Endothelial cell (in vitro differentiated cells): ENCODE measurements at places on chromosomes 1 and 21.

GRCh38 chr1:245652116-245652515 lies 497.3 kb downstream of the KIF26B start:
- H3K27me3 ChIP-seq, result peaks cover 3% of the 10 kb centered on the region
- H3K36me3 ChIP-seq, result peaks cover 3% of the 10 kb centered on the region
- no peak for DNase-seq
- no peak overlapping the region for H3K27ac ChIP-seq

DNA sequence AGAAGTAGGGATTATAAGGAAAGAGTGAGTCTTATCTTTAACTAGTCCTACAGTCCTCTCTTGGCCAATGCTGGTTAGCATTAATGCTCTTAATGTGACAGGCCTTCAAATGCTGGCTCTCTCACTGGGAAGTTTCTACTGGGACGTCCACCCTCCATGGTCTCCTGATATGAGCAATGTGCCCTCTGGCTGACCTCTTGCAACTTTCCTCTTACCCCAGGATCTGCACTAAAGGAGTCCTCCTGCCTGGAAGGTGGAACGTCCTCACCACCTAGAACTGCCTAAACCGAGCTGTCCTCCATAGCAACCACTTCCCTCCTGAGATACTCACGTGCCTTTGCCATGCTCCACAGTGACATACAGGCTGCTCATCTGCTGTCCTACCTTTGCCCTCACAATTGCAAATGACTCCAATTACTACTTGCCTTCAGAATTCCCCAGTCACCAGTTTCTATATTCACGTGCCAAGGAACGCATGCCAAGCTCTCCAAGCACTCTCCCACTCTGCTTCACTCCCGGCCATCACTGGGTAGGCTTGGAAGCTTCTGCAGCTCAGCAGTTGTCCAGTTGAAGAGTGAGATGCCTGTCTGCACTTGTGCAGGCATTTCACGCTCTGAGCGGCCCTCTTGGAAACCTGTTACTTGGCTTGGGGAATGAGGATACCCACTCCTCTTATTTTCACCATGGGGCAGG lies 404.7 kb downstream of the RRAGC start:
- H3K36me3 ChIP-seq, result no peaks in the 10 kb centered on the region
- H3K27ac ChIP-seq, result no peak overlapping the region
- no peak overlapping the region for H3K4me3 ChIP-seq
- peaks cover 7% of the 10 kb centered on the region for H3K27me3 ChIP-seq
- no peak for DNase-seq

GRCh38 chr1:8822373-8823294 lies 5.2 kb upstream of the RERE start:
- peaks cover 6% of the 10 kb centered on the region for H3K27me3 ChIP-seq
- H3K36me3 ChIP-seq, result no peaks in the 10 kb centered on the region
- H3K27ac ChIP-seq, result peak overlapping the region; percentile 92

DNA sequence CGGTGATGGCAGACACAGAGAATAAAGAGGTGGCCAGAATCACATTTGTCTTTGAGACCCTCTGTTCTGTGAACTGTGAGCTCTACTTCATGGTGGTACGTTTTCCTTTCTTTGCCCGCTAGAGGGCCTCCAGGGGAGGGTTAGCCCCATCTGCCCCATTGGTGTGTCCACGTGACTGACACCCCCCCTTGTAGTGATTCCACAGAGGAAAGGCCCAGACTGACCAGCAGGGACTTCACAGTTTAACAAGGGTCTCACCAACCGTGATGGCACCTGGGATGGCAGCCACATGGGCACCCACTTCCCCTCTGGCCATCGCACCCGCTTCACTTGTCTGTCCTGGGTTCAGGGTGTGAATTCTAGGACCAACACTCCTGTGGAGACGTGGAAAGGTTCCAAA lies 22.3 kb upstream of the SARS1 start:
- H3K4me1 ChIP-seq, result peaks cover 24% of the 10 kb centered on the region
- DNase-seq, result no peak
- no peak overlapping the region for H3K27ac ChIP-seq
- peaks cover 6% of the 10 kb centered on the region for H3K27me3 ChIP-seq
- no peak overlapping the region for H3K4me3 ChIP-seq

DNA sequence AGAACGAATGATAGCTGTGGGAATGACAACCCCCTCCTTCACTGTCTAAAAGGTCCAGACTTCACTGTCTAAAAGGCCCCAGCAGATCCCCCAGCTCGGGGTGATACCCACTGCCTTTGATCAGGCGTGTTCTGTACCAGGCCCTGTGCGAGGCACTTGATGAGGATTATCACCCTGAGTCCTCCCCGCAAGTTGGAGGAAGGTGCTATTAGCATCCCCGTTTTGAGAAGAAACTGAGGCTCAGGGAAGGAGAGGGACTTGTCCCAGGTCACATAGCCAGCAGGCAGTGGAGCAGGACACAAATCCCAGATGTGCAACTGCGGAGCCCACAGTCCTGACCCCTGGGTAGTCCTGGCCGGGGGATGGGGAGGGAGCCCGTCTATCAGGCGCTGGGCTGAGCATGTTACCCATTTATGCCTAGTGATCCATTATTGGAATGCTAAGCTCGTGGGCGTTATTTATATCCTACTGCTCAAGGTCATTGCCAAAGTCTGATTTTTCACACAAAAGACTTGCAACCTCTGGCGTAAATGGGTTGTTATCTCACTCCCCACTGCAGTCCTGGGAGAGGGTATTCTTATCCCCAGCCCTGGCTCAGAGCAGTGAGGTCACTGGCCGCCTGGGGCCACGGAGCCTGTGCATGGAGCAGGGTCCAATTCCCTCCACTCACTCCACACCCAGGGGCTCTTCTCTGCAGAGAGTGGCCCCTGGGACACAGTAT lies 722.2 kb downstream of the MATN1 start:
- H3K27me3 ChIP-seq, result peaks cover 2% of the 10 kb centered on the region
- no peaks in the 10 kb centered on the region for H3K4me1 ChIP-seq
- no peaks in the 10 kb centered on the region for H3K36me3 ChIP-seq
- H3K4me3 ChIP-seq, result no peak overlapping the region
- no peak for DNase-seq

DNA sequence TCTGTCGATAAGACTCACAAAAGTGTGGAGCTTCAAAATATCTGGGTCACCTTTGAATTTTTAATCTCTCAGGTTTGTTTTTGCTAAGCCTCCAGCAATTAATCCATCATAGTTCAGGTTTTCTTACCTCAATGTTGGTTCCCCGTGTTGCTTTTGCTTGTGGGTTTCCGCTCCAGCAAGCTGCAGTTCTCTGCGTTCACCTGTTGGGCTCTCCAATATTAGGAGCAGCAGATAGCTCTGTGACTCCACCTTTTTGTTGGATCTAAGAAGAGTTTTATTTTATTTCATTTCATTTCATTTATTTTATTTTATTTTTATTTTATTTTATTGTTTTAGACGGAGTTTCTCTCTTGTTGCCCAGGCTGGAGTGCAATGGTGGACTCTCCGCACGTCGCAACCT lies 335.5 kb downstream of the COL11A1 start:
- no peak for DNase-seq
- H3K27ac ChIP-seq, result no peak overlapping the region
- no peaks in the 10 kb centered on the region for H3K4me1 ChIP-seq

DNA sequence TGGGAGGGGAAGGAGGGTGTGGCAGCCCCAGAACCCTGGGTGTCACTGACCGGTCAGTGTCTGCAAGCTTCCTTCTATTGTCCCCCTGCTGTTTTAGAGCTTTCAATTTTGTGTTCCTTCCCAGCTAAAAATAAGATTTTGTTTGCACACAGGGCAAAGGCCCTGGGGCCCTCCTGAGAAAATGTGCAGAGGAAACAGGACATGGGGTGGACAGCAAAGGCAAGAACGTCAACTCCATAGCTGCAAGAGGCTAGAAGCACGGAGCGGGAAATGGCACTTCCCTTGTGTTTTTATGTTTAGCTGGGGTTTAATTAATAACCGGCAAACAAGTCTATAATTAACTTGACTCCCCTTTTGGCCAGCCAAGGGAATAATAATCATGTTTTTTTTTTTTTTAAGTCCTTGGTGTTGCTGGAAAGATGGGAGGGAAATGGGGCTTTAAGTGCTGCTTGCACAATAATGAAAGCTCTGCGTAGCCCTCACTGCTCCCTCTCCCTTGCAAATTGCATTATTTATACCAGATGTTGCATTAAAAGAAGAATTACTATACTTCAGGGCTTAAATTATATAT lies 261.4 kb upstream of the USP24 start:
- H3K4me1 ChIP-seq, result peaks cover 26% of the 10 kb centered on the region
- H3K36me3 ChIP-seq, result no peaks in the 10 kb centered on the region
- no peak overlapping the region for H3K27ac ChIP-seq
- H3K4me3 ChIP-seq, result no peak overlapping the region

DNA sequence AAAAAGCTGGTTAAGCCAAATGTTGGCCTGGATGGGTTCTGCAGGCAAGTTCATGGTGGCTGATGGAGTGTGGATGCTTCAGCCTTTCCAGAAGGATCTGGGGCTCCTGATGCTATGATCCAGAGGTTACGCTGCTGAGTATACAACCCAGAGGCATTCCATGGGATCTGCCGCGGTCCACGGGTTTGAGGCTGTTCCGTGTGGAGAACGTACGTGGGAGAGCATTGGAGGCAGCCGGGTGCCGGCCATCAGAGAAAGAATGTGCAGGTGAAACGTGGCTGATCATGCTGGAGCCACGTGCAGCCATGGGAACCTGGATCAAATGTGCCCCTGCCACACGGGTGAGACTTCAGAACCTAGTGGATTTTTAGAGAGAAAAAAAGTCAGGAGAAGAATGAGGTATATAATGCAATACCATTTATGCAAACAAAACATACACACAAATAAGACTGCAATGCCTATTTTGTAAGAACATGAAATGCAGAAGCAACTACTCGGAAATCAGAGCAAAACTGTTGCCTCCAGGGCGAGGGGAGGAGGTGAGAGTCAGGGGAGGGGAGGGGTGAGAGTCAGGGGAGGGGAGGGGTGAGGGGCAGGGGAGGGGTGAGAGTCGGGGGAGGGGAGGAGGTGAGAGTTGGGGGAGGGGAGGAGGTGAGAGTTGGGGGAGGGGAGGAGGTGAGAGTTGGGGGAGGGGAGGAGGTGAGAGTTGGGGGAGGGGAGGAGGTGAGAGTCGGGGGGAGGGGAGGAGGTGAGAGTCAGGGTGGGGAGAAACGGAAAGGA lies 116.5 kb upstream of the C1orf174 start:
- H3K27ac ChIP-seq, result no peak overlapping the region
- peaks cover 16% of the 10 kb centered on the region for H3K27me3 ChIP-seq
- no peak for DNase-seq
- no peaks in the 10 kb centered on the region for H3K4me1 ChIP-seq
- H3K4me3 ChIP-seq, result no peak overlapping the region
- H3K36me3 ChIP-seq, result no peaks in the 10 kb centered on the region

- no peak overlapping the region for H3K27ac ChIP-seq
- peak overlapping the region; percentile 5 for H3K4me3 ChIP-seq
- H3K4me1 ChIP-seq, result no peaks in the 10 kb centered on the region
- peaks cover 41% of the 10 kb centered on the region for H3K36me3 ChIP-seq
- no peaks in the 10 kb centered on the region for H3K27me3 ChIP-seq
- DNase-seq, result no peak
These were observed 15.0 kb downstream of the DHCR24 start for GRCh38 chr1:54872036-54872331.

GRCh38 chr1:17412093-17412870 lies 27.2 kb downstream of the RCC2 start:
- peaks cover 49% of the 10 kb centered on the region for H3K36me3 ChIP-seq
- DNase-seq, result no peak
- H3K27ac ChIP-seq, result no peak overlapping the region
- no peaks in the 10 kb centered on the region for H3K4me1 ChIP-seq
- peaks cover 10% of the 10 kb centered on the region for H3K27me3 ChIP-seq

GRCh38 chr21:17101696-17102095 lies 411.1 kb upstream of the CXADR start:
- no peak overlapping the region for H3K27ac ChIP-seq
- no peaks in the 10 kb centered on the region for H3K4me1 ChIP-seq
- DNase-seq, result no peak
- H3K4me3 ChIP-seq, result no peak overlapping the region
